PC-3 (cell line): ENCODE measurements at places on chromosomes 13 and 19. TPM values are rescaled to one million over a fixed set of nuclear protein-coding genes. Genes with fewer than 3 reads are reported as not detected.

Gene APOC4
- total RNA-seq: not detected in 2 replicates

Gene NPAS1
- total RNA-seq: 1.1 and 1.6 TPM in 2 replicates

DNA sequence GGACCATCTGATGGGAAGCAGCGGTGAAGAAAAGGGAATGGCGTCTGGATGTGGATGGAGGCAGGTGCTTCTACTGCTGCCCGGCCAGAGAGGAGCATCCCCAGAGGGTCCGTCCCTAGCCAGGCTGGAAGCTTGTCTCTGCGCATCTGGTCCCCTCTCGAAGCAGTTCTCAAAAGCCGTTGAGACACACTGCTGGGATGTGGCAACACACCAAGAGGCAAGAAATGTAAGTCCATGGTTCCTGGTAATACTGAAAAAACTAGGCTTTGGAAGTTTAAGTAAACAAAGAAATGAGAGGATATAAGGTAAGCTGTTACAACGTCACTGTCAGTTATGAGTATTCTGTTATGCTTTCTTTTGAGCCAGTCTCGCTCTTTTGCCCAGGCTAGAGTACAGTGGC, 15.1 kb upstream of the FFAR2 start:
- DNase-seq: no peak

DNA sequence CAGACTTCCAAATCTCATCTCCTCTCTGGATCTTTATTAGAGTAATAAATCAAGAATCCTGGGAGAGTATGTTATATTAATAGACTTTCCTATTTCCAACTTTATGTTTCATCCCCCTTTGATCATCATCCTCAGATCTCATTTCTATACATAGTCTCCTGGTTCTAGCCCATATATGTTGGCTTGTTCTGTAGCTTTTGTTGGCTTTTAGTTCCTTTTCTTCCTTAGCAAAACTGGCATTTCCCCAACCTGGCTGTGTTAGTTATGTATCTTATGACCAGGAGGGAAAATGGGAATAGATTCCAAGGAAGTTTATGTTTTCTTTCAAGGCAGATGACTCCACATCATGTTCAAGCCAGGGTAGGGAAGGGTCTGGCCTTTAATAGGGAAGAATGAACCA, 2464.5 kb downstream of the PCDH9 start:
- DNase-seq: no peak

DNA sequence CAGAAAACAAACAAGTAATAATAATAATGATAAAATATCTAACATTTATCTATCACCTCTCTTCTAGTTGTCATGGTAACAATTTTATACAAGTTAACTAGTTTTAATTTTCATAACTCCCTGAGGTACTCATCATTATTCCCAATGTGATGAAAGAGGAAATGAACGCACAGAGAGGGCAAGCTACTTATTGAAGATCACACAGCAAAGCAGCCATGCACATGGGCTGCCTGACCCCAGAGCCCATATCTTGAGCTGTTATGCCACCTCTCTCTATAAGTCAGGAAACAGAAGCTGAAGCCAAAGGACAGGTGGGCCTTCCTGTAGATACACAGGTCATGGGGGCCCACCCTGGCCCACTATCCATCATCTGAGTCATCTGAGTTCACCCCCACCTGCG, 4.9 kb upstream of the KLK4 start:
- DNase-seq: no peak

DNA sequence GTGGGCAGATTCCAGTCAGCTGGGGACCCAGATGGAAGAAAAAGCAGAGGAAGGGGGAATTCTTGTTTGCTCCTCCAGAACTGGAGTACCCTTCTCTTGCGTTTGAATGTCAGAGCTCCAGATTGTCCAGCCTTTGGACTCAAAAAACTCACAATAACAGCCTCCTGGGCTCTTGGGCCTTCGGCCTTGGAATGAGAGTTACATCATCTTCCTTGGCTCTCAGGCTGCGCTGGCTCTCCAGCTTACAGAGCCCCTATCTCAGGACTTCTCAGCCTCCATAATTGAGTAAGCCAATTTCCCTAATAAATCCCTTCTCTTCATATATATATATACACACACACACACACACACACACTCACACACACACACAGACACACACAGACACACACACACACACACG, 1215.7 kb upstream of the SLC10A2 start:
- DNase-seq: no peak
